GM13977 (cell line): ENCODE measurements at places on chromosomes 7 and 10.

DNA sequence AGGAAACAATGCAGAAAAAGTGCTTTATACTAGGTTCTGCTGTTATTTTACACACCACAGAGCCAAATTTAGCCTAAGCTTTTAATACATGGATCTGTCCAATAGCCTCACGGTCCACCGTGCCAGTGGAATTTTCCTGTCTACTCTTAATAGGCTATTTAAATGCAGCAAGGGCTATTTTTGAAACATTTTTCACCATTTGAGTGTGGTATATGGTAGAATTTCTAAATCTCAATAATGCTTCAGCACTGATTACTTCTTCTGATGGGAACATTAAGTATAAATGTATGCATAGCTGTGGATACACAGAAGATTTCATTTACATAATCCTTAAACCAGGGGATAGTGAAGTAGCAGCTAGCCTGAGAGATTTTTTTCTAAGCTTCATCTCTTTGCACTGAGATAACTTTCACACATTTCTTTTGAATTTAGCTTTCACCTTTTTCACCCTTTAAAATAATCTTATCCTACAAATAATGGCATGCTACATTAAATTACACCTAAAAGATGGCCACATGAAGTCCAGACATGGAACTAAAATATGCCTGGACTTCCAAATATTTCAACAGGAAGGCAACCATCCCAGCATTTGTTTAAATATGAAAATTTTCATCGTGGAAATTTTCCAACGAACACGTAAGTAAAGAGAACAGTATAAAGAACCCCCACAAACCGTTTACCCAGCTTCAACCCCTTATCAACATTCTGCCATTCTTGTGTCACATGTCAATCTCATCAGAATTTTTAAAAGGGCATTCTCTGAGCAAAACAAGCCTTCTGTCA, 45.4 kb downstream of the AMPH start:
- DNase-seq: no peak

GRCh38 chr7:23893942-23894891, 184.2 kb downstream of the STK31 start:
- no peak for DNase-seq

DNA sequence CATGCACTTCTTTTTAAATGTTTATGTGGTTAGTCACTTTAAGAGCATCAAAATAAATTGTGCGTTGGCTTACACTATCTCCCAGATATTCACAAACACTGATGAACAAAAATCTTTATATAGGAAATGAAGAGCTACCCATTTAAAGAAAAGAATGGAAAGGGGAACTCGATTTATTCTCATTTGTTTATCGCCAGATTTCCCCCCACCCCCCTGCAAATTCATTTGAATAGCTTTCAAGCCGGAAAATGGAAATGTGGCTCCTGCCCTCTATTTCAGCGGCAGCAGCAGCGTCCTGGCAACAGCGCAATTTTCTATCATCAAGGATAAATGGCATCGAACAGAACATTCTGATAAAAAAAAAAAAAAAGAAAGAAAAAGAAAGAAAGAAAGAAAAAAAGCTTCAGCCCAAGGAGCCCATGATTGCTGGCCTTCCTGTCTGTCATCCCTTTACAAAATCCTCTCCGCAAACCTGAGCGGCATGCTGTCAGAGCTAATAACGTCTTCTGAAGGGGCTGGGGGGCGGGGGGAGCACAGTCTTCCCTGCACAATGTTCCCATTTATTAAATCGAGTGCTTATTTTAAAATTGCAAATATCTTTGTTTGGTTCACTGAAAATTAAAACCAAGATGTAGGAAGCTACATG, 13.7 kb upstream of the DLX6 start:
- DNase-seq: peak; percentile 5

DNA sequence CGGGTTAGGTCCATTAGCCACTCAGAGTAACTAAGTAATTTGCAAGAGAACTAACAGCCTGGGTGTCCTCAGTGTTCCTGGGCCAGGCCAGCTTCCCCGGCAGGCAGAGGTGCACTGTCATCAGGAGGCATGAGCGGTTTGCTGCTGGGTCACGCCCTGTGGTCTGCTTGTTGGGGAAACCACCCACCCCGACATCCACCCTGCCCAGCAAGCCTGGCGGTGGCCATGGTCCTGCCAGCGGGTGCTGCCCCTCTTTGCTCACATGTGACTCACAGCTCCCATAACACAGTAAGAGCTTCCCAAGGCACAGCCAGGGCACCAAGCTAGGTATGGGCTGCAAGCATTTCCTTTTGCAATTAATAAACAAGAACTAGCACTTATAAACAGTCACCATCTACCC, 75.9 kb downstream of the RGS10 start:
- no peak for DNase-seq

GRCh38 chr10:76540331-76540730, 1097.3 kb downstream of the KCNMA1 start:
- DNase-seq: no peak

DNA sequence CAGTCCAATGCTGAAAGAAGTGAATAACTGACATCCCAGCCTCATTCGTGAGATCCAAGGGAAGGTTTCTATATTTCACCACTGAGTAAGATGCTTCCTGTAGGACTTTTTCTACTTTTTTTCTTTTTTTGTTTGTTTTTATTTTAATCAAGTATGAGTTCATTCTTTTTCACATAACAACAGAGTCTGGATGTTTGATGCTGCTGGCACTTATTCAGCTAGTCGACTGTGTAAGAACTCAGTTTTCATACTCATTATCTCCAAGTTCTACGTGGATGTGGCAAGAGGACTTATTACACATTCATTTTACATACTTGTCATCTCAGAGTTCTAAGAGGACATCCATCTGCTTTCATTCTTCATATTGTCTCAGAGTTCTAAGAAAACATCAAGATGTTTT, 86.9 kb downstream of the CPXM2 start:
- no peak for DNase-seq

DNA sequence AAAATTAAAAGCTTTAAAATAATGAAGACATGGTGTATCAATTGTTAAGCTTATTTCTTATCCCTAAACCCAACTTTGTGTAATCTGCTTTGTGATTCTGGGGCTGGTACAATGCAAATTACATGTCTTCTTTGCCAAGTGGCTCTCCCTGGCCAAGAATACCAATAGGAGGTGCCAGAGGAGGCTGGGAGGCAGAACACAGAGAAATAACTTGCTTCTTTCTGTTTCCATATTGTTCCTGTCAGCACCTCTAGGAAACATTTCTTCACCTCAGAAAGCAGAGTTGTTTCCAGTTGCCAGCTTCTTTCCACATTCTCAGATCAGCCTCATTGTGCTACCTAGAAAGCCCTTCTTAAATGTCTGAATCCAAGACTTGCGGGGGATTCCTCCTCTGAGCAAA, 174.4 kb downstream of the MDFIC start:
- no peak for DNase-seq

- DNase-seq: no peak
Measured at GRCh38 chr7:80707318-80707717, 68.9 kb downstream of the CD36 start.

- no peak for DNase-seq
Measured at GRCh38 chr7:135490783-135491182, 19.1 kb downstream of the CNOT4 start.

- DNase-seq: no peak
Measured at GRCh38 chr10:108454793-108455192, 1290.3 kb upstream of the SORCS1 start.

GRCh38 chr10:23585666-23586065, 146.8 kb downstream of the OTUD1 start:
- DNase-seq: no peak

GRCh38 chr7:75875113-75876080, 3.4 kb upstream of the RHBDD2 start:
- no peak for DNase-seq

DNA sequence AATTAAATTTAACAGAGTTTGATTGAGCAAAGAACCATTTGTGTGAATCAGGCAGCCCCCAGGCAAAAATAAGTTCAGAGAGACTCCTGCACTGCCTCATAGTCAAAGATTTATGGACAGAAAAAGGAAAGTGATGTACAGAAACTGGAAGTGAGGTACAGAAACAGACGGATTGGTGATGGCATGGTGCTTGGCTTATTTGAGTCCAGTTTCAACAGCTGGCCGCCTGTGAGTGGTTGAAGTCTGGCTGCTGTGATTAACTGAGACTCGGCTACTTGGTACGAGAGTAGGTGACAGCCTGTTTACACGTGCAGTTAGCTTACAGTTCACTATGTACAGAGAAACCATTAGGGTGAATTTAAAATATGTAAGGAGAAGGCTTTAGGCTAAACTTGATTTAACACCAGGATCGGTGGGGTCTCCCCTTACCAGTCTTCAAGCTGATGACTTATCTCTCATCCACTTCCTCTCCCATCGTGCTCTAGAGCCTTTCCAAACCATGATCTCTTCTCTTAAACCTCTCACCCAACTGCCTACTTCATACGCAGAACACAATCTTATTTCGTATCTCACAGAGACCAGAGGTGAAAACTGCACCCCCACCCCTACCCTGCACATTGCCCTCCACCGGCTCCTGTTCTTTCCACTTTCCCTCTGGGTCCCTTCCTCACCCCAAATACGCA, 5.0 kb upstream of the MSMB start:
- no peak for DNase-seq

DNA sequence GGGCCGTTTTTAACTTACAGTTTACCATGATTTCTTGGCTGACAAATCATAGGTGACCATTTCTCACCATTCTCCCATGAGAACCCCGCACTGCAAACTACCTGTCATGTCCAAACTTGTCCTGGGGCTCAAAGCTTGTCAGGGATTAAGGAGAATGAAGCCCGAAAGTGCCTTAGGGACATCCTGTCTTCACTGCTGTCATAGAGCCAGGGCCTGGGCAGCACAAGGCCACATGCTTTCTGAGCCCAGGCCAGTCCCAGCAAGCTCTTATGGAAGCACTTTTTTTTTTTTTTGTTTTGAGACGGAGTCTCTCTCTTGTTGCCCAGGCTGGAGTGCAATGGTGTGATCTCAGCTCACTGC, 33.9 kb downstream of the CCM2 start:
- DNase-seq: no peak

DNA sequence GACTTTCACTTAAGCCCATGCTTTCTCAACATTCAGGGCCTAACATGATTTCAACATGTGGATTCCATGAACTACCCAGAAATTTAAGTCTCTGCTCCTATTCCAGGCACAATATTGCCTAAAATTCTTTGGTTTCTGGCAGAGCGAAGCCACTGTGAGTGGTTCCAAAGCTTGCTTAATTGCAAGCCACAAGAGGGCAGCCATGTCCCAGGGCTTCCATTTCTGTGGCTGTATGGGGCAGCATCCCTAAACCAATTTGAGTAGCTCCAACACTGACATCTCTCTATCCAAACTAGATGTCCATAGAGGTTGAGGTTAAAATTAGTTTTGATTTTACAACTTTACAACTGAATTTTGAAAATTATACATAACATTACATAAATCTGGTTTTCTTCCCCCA, 56.3 kb upstream of the MDFIC start:
- peak; percentile 21 for DNase-seq

DNA sequence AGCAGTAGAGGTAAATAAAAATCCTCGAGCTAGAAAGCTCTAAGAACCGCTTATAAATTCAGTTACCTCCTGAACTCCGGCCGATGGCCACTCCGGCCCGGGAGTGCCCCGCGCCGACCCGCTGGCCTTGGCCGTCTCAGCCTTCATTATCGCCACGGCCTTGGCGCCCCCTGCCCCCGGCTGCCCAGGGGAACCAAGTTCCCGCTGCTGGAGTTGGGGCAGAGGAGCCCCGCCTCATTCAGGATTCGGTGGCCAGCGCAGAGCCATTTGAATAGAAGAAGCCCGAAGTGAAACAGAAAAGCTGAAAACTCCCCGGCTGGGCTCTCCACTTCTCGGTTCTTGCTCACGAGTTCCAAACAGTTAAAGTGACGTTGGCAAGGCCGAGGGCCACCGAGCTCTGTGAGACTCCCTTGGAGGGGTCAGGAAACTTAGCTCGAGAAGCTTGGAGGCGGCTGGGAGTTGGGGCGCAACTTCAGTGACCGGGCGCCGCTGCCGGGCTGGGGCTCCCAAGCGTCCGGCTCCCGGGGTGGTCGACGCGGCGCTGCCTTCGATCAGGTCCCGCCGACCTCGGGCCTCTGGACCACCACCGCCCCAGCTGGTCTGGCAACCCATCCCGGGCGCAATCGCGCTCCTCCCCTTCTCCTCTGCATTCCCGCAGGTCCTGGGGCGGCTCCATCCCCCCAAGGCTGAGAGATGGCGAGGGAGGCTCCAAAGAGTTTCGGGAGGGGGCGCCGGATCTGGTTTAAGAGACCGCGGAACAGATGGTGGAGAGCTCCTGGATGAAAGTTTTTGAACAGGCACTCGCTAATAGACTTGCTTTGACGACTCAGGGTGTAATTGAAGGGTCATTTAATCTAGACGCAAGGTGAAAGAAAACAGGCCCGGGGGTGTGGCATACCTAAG, 5.8 kb upstream of the FEZF1 start:
- DNase-seq: no peak

GRCh38 chr7:104272767-104273384, 55.5 kb upstream of the LHFPL3 start:
- peak; percentile 27 for DNase-seq

- peak; percentile 81 for DNase-seq
Measured at GRCh38 chr10:119542988-119543813, 682 bp upstream of the RGS10 start.

GRCh38 chr7:7848246-7848645, 120.3 kb upstream of the GLCCI1 start:
- no peak for DNase-seq

GRCh38 chr10:91298224-91298871, 77.9 kb downstream of the PCGF5 start:
- DNase-seq: peak; percentile 80

GRCh38 chr10:51875610-51876009, 176.2 kb upstream of the CSTF2T start:
- no peak for DNase-seq

DNA sequence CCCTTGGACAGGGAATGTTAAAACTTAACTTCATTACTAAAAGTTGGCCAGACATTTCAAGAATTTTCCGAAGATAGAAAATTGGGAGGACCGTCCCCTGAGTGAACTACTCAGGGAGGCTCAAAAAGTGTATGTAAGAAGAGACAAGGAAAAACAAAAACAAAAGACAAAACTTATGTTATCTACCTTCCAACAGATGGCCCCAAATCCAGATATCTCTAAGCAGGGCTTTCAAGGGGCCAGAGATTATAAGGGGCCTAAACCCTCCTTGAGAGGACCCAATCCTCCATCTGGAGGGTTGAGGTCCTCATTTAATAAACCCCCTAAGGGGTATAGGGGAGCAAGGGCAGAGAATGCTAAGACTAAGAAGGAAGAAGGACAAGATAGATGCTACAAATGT, 203.6 kb downstream of the SH2D4B start:
- no peak for DNase-seq

- no peak for DNase-seq
Measured at GRCh38 chr10:103254538-103255325, 9.0 kb downstream of the RPEL1 start.

DNA sequence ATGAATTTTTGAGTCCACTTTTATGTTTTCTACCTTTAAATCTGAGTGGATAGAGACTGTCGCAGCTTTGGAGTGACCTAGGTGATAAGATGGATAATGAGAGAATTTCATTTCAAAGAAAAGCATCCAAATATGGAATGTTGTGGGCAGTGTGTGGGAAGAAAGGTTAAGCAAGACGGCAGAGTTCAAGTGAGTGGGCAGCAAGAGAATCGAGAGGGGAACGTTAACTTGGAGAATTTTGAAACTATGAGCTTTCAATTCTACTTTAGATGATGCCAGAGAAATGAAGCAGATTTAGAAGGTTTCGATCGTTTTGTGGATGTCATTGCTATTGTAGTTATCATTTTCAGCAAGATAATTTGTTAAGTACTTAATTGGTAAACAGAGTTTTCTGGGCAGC, 73.0 kb downstream of the XRCC2 start:
- no peak for DNase-seq

- no peak for DNase-seq
Measured at GRCh38 chr10:6171881-6172695, 30.6 kb upstream of the PFKFB3 start.

- no peak for DNase-seq
Measured at GRCh38 chr7:112381311-112382091, 68.8 kb upstream of the IFRD1 start.
